Activated naive CD4-positive, alpha-beta T cell treated with Interleukin-2 at 50 U/mL for 16 hours (primary cell): ENCODE measurements at places on chromosomes 5 and 9.

- no peak for DNase-seq
Measured at GRCh38 chr9:81113453-81114124, 575.8 kb downstream of the TLE1 start.

- no peak for DNase-seq
Measured at GRCh38 chr9:83005963-83006362, 57.0 kb downstream of the RASEF start.

- no peak for DNase-seq
Measured at GRCh38 chr5:151248651-151249050, 4.3 kb upstream of the GM2A start.

GRCh38 chr9:114278356-114278755, 44.5 kb upstream of the ORM1 start:
- DNase-seq = no peak

DNA sequence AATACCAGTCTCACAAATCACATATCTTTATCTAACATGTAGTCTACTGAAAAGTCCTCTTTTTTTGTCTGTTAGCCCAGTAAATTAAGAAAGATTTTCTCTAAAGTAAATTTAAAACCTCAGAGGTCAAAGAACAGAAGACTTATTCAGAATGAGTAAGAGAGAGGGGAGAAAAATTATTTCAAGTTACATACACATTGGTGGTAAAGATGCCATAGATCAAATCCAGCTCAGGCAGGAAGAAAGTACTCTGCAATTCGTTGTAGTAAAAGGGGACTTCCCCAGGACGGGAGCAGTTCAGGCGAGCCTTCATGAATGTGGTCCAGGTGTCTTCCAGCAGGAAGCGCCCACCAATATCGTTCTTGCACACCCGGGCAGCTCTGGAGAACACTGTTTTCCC, 344.1 kb downstream of the SEMA5A start:
- no peak for DNase-seq
